ENCODE measurements at places on chromosomes 7 and 10.

GRCh38 chr10:1531883-1532597, 205.3 kb downstream of the ADARB2 start:
- no peak for DNase-seq

DNA sequence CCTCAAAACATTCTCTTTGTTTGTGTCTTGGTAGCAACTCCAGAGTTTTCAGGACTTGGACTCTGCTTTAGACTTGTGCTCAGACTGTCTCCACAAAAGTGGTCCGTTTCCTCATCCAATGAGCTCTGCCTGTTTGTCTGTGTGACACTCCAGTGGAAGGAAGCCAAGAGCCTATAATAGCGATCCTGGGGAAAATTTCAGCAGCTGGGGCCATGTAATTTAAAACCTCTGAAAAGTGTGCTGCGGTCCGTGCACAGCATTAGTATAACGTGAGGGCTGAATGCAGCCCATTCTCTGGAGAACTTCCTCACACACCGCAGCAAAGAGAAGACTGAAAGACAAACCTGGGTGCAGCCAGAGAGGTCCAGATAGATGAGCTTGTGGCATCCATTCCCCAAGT, at the start of gene LRRC17:
TSS of gene LRRC17 (plus strand) at position 259 of the 400 bp plus-strand sequence. CDS start 20,914 bp downstream, outside the sequence.
- no peak for DNase-seq

DNA sequence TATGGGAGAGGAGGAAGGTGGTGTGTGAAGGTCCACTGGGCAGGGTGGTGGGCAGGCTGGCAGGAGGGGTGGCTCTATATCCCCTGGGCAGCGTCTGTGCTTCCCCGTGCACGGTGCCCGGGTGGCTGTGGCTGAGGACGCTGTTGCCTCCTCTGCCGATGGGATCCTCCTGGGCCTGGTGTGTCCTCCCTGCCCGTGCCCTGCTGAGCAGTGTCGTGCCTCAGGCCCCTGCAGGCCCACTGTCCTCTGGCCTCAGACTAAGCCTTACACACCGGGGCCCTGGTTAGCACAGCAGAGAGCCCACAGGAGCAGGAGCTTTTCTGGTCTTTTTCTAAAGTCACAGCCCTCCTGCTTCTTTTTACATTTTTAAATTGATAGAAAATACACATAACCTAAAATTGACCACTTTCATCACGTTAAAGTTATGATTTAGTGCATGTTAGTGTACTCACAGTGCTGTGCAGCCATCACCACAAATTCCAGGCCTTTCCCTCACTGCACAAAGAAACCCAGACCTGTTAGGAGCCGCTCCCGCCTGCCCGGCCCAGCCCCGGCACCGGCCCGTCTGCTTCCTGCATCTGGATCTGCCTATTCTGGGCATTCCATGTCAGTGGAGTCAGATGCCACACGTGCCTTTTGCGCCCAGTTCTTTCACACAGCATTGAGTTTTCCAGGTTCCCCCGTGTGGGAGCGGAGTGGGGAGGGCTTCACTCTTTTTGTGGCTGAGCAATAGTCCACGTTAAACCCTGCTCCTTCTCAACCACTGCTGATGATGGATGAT, 19.4 kb downstream of the PFKFB3 start:
- DNase-seq: no peak

DNA sequence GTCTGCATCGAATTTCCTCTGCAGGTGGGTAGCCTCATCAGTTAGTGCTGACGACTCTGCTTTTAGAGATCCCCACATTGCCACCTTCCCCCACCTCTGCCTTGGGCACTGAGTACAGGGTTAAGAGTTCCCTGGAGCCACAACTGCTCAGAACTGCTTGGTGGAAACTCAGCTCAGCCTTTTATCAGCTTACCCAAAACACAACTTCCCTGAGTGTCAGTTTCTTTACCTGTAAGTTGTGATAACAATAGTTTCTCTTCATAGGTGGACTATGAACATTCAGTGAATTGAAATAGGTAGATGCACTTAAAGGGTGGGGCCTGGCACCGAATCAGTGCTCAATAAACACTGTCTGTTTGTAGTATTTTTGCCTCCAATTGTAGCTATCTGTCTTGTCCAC, 11.3 kb downstream of the ASB13 start:
- DNase-seq: no peak

GRCh38 chr10:37860494-37861190, 3.2 kb upstream of the ZNF248 start:
- DNase-seq: peak; percentile 16

DNA sequence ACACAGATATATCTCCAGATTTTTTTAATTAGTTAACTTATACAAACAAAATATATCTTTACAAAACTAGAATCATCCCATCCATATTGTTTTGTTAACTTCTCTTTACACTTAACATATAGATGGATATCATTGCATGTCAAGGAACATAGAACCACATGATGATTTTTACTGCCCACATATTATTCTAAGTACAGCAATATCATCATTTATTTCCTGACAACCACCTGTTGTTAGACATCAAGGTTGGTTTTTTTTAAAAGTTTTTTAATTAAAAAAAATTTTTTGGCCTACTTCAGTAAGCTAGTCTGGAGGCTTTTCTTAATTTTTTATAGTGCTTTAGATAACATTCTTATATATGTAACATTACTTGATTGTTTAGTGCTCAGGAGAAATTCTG, 38.9 kb upstream of the BAMBI start:
- DNase-seq: no peak

DNA sequence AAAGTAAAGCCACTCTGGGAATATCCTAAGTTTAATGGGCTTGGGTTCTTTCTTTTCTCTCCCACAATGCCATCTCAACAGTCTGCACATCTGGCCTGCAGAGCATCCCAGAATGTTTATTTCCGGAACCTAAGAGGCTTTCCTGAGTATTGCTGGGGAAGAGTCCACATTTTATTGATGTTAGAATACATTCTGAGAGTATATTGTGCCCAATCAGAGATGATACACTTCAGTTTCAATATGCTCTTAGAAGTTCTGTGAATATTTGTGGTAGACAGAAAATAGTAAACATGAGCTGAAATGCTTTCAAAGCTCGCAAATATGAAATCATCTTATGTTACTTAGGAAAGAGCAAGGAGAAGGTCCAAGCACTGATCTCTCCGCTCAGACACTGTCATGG, 200.6 kb downstream of the TWIST1 start:
- DNase-seq: no peak

DNA sequence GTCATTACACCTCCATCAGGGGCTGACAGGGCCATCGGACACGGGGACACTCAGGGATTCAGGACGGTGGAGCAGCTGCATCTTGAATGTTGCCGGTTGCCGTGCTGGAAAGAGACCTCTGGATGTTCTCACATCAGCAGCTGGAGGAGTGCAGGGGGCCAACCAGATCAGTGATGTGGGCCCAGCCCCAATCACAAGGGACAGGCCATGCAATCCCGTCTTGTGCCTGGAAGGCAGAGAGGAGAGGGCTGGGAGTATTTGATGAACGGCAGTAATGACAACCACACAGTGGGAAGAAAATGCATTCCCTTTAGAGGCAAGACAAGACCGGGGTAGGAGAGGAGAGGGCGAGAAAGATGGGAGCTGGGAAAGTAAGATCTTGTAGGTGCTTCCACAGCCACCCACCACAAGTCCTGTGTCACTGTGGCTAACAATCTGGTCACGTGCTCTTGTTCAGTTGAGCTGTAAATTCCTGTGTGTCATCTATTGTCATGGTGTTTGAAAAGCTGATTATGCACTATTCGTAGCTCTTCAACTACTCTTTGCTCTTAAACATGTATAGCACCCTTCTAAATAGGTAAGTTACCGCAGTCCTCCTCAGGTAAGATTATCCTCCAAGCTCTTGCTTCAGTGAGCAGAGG, 85.9 kb upstream of the LEP start:
- no peak for DNase-seq

- no peak for DNase-seq
Measured at GRCh38 chr7:154837622-154838021, 165.3 kb downstream of the PAXIP1 start.

- DNase-seq: no peak
Measured at GRCh38 chr10:93039110-93039509, 21.5 kb upstream of the CYP26C1 start.

- DNase-seq: no peak
Measured at GRCh38 chr7:42212541-42213090, 24.4 kb downstream of the GLI3 start.

DNA sequence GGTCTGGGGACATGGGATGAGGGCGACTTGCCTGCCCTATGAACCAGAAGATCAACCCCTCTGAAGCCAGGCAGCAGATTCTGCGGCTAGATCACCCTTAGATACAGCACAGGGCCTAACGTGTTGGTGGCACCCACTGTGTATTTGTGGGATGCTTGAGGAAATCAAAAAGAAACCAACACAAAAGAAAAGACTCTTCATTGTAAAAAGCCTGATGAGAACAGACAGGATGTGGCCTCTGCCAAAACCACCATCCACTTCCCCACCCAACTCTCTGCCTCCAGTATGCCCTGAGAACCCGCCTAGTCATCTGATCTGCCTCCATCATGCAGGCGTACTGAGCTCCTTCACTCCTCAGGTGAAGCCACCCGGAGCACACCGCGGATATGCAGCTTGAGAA, 97.2 kb upstream of the INSYN2A start:
- no peak for DNase-seq

DNA sequence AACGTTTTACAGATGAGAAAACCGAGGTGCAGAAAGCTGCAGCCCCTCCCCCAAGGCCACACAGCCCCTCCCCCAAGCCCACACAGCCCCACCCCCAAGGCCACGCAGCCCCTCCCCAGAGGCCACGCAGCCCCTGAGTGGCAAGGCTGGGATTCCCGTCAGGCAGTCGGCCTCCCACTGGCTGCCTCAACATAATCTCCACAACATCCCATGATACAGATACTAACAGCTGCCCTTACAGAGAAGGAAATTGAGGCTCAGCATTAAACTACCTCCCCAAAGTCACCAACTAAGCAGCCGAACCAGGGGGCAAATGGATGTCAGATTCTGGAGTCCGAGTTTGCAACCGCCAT, 15.9 kb downstream of the SH3PXD2A start:
- DNase-seq: no peak

- no peak for DNase-seq
Measured at GRCh38 chr10:132062116-132062515, 3.6 kb upstream of the JAKMIP3 start.

- DNase-seq: no peak
Measured at GRCh38 chr7:94877731-94878670, 29.4 kb upstream of the PPP1R9A start.

DNA sequence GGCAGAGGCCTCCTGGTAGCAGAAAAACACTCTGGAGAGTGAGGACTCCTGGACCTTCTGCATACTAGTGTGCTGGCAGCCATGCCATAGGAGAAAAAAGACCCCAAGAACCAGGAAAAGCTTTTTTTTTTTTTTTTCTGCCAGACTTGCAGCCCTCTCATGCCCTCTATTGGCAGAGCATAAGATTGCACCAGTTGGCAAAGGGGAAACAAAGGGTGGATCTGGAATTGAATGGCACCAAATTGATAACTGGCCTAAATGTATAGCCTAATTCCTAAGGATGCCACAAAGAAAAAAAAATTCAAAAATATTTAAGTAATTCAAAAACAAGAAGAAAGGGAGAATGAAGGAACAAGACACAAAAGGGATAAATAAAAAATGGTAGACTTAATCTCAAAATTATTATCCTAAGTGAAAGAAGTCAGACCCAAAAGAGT, 112.5 kb upstream of the GHITM start:
- DNase-seq: peak; percentile 37

GRCh38 chr7:13633857-13634256, 355.6 kb downstream of the ETV1 start:
- no peak for DNase-seq

DNA sequence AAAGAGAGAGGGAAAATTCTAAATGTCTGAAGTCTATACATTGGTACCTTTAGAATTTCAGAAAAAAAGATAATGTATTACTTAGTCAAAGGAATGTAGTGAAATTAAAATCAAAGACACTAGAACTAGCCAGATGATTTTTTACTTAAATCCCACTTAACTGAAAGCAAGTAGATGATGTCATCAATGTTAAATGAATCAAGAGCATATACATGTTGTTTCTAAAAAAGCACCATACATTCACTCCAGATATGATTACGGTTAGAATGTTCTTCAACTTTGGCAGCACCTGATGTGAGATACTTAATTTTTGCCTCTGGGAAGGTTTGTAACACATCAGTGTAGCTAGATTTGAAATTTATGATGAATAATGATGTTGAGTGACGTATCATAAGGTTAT, 576.7 kb upstream of the CNTNAP2 start:
- DNase-seq: no peak

- peak; percentile 49 for DNase-seq
Measured at GRCh38 chr7:29684787-29685650, 121.3 kb upstream of the WIPF3 start.

GRCh38 chr10:17989908-17990767, 38.4 kb downstream of the SLC39A12 start:
- peak; percentile 53 for DNase-seq

DNA sequence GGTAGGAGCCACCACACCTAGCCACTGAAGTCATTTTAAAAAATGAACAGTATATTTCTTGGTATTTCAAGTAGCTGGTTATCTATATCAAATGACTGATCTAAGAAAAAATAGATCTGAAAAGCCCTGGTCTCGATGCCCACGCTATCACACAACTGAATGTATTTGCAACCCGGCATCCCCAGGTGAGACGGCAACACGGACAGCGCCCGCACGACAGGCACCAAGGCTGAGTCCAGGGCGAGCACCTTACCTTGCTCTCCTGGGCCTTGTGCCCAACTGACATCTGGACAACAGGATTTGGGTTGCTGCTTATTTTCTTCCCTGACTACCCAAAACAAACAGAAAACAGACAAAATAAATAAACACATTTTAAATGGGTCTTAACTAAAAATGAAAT, 44.8 kb upstream of the NCAPG2 start:
- DNase-seq: no peak

DNA sequence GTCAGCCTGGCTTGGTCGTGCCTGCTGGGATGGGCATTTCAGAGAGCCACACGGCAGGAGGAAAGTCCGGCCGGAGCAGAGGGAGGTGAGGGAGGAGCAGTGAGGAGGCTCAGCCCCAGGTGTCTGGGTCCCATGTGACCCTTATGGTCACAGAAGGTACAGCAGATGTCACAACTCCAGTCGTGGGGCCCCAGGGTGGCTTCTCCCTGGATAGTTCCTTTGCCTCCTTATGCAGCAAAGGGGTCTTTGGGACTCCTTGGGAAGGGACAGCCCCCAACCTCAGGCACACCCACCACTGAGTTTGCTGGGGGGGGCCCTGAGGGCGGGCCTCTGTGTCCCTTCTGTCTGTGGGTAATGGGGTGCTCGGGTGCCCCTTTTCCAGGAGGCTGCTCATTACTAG, 19.6 kb upstream of the PRKAG2 start:
- DNase-seq: no peak

GRCh38 chr7:101848208-101848951, 31.0 kb downstream of the CUX1 start:
- DNase-seq: no peak

GRCh38 chr10:48523212-48523819, 81.6 kb downstream of the ARHGAP22 start:
- DNase-seq: no peak

GRCh38 chr7:35677582-35678356, 17.2 kb downstream of the HERPUD2 start:
- no peak for DNase-seq
